ENCODE measurements at places on chromosomes 7 and 10. TPM values are rescaled to one million over a fixed set of nuclear protein-coding genes. Genes with fewer than 3 reads are reported as not detected.

KIF20B gene
- 49.4 TPM for total RNA-seq

PCLO gene
- total RNA-seq, result not detected

NODAL gene
- total RNA-seq, result not detected

HGF gene
- 0.54 TPM for total RNA-seq

PTN gene
- total RNA-seq, result not detected

KCND2 gene
- total RNA-seq, result not detected

PWWP2B gene
- 9.8 TPM for total RNA-seq

TMEM176A gene
- not detected for total RNA-seq

OR2A12 gene
- not detected for total RNA-seq

AKR1D1 gene
- not detected for total RNA-seq

TYW1B gene
- total RNA-seq, result 3.9 TPM

CFAP43 gene
- not detected for total RNA-seq

SPDYE2 gene
- not detected for total RNA-seq

TBC1D12 gene
- total RNA-seq, result 0.29 TPM

CDHR3 gene
- total RNA-seq, result 3.1 TPM

CALHM3 gene
- not detected for total RNA-seq

GSDME gene
- total RNA-seq, result 3.8 TPM

RET gene
- total RNA-seq, result 2.8 TPM

PTER gene
- total RNA-seq, result 9.6 TPM

C10orf105 gene
- 0.42 TPM for total RNA-seq

FFAR4 gene
- not detected for total RNA-seq

CYP3A4 gene
- not detected for total RNA-seq

OPALIN gene
- total RNA-seq, result not detected

CACNB2 gene
- total RNA-seq, result not detected

IGF2BP3 gene
- total RNA-seq, result 2.2 TPM

BAZ1B gene
- total RNA-seq, result 89.0 TPM

GNB2 gene
- 230 TPM for total RNA-seq

CUZD1 gene
- 3.0 TPM for total RNA-seq

NUTM2E gene
- total RNA-seq, result not detected

LRRC17 gene
- not detected for total RNA-seq

KIF5B gene
- total RNA-seq, result 72.4 TPM

STOX1 gene
- total RNA-seq, result 0.37 TPM

TMEM196 gene
- total RNA-seq, result not detected

All from T-helper 1 cell treated with Interleukin-12 subunit alpha and Interleukin-12 subunit beta and Interleukin-4 antibody, amounts not matched to agents 30 ng/mL and 1 ng/mL, for 36 hours (primary cell).